ENCODE measurements at places on chromosomes 5 and 9. TPM values are rescaled to one million over a fixed set of nuclear protein-coding genes. Genes with fewer than 3 reads are reported as not detected.

- DNase-seq: no peak
These were observed 20.2 kb upstream of the CDC23 start for GRCh38 chr5:138233280-138233679.

- no peak for DNase-seq
These were observed 352.4 kb downstream of the ARRDC3 start for GRCh38 chr5:91030521-91031401.

DNA sequence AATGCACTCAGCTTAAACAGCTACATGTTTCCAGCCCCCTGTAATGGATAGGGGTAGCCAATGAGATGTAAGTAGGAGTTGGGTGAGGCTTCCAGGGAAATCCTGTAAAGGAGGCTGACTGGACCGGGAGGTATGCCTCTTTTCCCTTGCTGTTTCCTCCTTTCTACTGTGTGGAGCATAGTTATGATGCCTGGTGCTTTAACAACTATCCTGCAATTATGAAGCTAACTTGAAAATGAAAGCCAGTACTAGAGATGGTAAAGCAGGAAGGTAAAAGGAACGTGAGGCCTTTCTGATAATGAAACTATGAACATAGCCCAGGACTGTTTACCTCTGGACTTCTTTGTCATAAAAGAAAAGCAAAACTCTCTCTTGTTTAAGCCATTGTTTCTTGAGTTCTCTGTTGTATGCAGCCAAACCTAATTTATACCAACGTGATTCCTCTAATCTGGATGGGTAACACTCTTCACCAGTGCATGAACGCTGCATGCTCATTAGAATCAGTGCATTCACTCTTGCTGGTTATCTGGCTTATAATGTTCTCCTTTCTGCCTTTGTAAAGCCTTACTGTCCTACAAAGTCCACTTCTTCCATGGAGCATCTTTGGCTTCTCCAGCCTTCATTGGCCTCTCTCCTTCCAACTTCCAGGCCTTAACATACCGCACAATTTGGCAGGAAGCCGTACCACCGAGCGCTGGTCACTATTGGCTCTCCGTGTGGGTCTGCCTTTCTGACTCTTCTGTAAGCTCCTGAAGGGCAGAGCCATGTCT lies 8.3 kb upstream of the ARHGEF28 start:
- no peak for DNase-seq

DNA sequence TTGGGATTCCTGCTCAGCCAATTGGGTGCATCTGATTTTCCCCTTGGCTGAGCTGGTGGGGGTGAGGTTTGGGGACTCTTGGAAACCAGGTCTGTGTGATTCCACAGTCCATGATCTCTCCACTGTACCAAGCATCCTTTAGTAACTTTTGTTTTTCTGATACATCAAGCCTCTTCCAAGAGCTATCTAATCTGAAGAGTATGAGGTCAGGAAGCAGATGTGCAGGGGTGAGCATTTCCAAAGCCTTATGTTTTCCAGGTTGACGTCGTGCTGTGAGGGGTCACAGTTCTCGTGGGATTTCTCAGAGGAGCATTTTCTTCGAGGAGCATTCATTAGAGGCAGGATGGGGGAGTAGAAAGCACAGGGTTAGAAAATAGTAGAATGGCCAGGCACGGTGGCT lies 95.3 kb downstream of the KLF4 start:
- DNase-seq: no peak

- DNase-seq: peak; percentile 80
These were observed 745 bp downstream of the GADD45G start for GRCh38 chr9:89605465-89606048.

DNA sequence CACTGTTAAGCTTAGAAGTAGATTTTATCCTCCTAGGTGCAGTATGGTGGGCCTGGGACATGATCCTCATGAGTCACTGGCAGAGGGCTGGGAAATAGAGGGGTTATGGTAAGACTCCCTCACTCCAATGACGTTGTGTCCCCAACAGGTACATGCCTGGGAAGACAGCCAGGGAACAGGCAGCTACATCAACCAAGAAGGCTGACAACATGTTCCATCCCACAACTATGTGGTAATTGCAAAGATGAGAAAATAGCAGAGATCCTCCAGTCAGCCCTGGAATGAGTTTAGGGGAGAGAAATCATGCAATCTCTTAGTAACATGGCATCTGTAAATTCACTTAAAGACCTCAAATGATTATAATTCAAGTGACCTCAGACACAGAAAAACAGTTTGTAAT lies 114.4 kb upstream of the LIFR start:
- DNase-seq: no peak

GRCh38 chr9:127353882-127354281 lies 43.1 kb upstream of the SLC2A8 start:
- no peak for DNase-seq

DNA sequence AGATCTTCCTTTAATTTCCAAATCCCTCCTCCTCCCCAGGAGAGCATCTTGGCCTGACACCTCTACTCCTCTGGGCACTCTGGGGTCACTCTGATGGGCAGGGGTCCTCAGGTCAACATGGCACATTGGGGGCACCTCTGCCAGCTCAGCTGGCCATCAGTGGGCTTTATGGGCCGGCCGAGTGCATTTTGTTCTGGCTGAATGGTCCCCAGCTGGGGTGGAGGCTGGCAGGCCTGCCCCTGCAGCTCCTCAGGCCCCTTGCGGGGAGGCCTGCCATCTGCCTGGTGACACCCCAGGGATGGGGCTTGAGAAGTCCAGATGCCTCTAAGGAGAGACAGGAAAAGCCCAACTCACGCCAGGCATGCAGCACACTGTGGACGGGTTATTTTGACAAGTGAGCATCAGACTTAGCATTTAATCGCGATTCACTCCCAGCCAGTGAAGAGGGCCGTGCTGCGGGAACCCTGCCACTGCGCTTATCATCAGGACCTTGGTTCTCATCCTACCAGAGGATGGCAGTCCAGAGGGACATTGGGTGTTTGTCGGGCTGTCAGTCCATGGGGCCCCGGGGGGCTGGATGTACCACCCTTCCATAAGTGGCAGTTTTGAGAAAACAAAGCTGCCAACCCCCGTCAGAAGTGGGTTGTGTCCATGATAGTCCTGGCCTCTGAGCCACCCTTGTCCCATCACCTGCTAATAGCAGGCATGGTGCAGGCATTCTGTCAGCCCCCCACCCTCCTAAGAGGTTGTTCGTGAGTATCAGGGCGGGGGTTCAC lies 21.7 kb downstream of the PHF2 start:
- DNase-seq: no peak

DNA sequence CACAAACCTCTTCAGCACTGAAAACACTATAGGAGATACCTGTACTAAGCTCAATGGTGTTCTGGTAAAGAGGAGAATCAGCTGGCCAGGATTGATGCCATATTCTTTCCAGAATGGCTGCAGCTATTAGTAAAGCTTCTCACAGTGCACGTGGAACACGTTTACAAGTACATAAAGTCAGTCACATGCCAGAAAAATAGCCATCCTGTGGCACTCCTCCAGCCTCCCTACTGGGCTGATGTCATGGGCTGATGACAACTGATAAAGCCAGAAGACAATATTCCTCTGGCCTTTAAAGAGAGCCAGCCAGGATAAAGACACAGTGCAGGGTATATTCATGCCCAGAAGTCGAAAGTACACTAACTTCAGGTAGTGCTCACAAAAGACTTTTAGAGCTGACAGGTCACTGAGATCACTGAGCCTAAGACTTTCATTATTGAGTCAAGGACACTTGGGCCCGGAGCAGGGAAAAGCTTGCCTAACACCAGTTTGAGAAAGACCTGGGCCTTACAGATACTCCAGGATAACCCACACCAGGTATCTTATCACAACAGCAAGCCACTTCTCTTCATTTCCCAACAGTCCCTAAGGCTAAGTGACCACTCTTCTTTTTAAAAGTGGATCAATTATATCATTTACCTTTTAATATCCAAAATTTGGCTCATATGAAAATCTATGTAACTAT lies 29.4 kb downstream of the ABITRAM start:
- DNase-seq: no peak

- no peak for DNase-seq
These were observed 14.1 kb upstream of the LCP2 start for GRCh38 chr5:170311511-170312300.

Gene FBP1
- 0.62 TPM for total RNA-seq

Gene HAVCR1
- 0.27 TPM for total RNA-seq

All from activated CD4-positive, alpha-beta memory T cell treated with anti-CD3 and anti-CD28 coated beads for 36 hours (primary cell).